ENCODE measurements at places on chromosomes 6 and 20.

DNA sequence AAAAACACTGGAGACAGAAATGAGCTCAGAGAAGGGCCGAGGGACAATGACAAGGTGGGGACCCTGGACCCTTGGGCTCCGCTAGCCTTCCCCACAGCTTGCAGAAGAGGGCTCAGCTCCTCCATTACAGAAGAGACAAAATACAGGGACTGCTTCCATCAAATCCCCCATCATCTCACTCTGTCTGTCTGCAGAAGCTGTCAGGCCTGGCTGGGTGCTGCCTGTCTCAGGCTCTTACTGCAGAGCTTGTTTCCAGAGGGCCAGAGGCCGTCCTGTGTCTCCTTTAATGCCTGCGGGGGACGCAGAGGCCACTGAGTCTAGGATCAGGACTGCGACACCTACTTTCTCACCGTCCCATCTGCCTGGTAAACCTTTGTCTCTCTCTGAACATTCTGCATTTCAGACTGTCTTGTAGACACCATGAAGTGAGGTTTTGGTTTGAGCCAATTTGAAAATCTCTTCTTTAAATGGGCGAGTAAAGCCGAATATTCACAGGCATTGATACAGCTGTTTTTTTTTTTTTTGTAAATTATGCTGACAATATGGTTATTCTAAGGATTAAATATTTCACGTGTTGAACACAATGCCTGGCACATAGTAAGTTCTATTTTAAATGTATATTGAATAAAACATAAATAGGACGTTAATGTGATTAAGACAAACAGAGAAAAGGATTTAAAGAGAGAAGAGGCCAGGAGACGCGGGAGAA, 28.3 kb downstream of the RNASET2 start:
- DNase-seq = no peak

DNA sequence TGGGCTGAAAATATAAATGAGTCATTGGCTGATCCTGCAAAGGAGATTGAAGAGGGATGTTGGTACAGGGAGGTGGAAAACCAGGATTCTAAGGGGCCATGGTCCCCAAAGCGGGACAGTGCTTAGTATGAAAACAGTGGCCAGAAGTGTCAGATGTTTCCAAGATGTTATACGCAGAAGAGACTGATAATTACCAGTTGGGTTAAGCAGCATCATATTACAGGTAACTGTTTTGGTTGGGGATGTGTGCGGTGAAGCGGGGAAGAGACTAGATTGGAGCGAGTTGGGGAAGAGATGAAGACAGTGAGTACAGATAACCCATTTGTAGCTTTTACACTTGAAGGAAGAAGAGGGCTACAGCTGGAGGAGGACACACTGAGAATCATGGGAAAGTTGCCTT, 80.8 kb downstream of the PLEKHG1 start:
- no peak for DNase-seq

- DNase-seq = no peak
These were observed 23.6 kb downstream of the THEMIS start for GRCh38 chr6:127877231-127877630.

DNA sequence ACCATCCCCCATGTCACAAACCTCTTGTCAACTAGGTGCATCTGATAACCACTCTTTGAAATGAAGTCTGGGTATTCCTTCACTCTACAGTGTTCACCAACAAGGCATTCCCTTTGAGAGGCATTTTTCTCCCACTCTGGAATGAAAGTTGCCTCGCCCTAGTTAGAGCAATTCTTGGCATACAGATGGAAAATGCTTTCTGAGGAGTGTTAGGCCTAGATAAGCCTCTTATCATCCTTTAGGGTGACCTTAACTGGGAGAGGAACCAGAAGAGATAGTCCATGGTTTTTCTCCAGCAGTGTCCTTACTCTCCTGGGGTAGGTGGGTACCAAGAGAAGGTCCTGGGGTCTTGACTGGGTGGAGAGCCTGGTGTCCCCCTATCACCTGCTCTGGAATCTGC, 14.8 kb downstream of the CLIC5 start:
- DNase-seq = no peak

GRCh38 chr6:46130666-46131065, 877 bp downstream of the ENPP4 start:
- DNase-seq = no peak

GRCh38 chr6:127302728-127303660, 36.3 kb downstream of the RNF146 start:
- peak; percentile 68 for DNase-seq

DNA sequence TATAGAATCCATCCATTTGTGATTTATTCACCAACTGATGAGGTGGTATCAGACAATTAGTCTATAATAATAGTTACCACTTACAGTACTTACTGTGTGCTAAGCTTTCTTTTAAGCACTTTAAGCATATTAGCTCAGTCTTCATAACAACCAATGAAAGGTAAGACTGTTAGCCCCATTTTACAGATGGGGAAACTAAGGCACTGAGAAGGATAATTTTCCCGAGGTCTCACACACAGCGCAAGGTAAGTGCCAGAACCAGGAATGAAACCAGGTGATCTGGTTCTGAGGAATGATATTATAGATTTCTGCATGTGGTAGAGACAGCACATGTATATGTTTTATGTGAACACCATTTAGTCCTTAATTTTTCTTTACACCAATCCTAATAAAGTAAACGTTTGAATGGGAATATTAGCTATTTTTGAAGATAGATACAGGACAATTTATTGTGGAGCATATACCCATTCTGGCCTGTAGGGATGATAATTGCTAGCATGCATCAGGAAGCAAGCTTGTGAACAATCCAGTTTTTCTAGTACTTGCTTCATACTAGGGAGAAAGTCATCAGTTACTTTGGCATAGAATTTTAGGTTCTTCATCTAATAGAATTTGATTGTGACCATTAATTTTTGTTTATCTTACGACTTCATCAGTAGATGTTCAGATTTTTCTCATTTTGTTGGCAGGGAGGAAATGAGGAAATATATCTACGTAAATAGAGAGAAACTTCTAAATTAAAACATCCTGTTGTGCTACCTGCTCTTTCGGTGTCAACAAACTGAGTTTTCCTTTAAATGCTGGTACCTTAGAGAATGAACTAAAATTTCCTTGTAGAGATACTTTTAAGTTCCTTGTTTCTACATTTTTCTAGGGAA, 3.0 kb downstream of the YWHAB start:
- DNase-seq = peak; percentile 44

GRCh38 chr20:47455133-47456040, 46.3 kb upstream of the NCOA3 start:
- DNase-seq = no peak

DNA sequence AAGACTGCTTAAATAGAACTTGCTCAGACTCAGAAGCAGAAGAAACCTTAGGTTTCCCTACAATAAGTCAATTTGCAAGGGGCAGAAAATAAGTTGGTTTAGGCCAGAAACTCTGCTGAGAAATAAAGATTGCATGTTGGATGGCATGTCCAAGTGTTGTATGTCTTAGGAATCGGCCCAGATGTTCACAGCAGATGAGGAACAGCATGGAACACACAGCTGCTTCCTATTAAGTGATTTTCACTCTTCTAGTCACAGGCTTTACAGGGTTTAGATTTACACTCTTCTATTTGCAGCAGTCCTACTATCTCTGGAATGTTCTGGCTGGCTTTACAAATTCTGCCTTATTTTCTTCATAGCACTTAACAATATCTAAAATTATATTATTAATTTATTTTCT, 3.2 kb downstream of the ZKSCAN4 start:
- DNase-seq = no peak

DNA sequence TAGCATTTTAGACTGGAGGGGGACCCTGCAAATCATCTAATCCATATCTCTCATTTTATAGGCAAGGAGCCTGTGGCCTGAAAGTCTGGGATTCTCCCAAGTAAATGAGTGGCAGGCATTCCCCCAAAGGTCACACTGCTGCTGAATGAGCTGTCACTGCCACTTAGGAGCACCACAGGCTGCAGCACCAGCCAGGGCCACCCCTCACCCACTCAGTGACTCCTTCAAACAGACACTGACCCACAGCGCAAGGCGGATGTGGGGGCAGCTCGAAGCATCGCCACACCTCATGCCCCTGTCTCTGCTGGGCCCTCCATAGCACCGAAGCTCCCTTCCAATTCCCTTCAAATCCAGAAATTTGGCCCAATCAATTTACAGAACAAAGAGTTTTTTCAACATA, 119.9 kb upstream of the ARID1B start:
- DNase-seq = no peak

Measured in GM03348 (cell line).